T-cell (primary cell): ENCODE measurements at places on chromosomes 2 and 18. TPM values are rescaled to one million over a fixed set of nuclear protein-coding genes. Genes with fewer than 3 reads are reported as not detected.

GRCh38 chr2:130252880-130253645 lies 54.8 kb upstream of the TUBA3E start:
- H3K27me3 ChIP-seq, result peaks cover 5% of the 10 kb centered on the region
- DNase-seq, result no peak
- no peaks in the 10 kb centered on the region for H3K36me3 ChIP-seq
- H3K4me1 ChIP-seq, result no peaks in the 10 kb centered on the region

DNA sequence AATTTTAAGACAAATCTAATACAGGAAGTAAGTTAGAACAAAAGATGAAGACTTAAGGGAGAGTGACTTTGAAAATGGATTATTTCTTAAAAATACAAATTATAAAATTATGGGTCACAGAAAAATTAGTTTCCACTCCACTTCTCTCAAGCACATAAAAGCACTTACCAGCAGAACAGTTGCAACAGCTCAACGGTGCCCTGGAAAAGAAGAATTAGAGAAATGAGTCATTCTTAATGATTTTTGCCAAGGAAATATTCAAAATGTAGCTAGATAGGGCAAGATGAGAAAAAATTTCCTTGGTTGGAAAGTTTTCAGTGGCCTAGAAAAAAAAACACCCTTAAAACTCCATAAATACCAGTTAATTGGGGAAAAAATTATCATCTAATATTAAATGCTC lies 2185.6 kb upstream of the CELF4 start:
- no peaks in the 10 kb centered on the region for H3K4me1 ChIP-seq
- no peaks in the 10 kb centered on the region for H3K36me3 ChIP-seq
- H3K27me3 ChIP-seq, result no peaks in the 10 kb centered on the region
- no peak overlapping the region for H3K27ac ChIP-seq

- no peak overlapping the region for H3K27ac ChIP-seq
- no peaks in the 10 kb centered on the region for H3K4me1 ChIP-seq
- peaks cover 5% of the 10 kb centered on the region for H3K27me3 ChIP-seq
- no peak for DNase-seq
- H3K36me3 ChIP-seq, result no peaks in the 10 kb centered on the region
- no peak overlapping the region for H3K4me3 ChIP-seq
Observed at GRCh38 chr2:19762142-19762541, 139.6 kb downstream of the TTC32 start.

DNA sequence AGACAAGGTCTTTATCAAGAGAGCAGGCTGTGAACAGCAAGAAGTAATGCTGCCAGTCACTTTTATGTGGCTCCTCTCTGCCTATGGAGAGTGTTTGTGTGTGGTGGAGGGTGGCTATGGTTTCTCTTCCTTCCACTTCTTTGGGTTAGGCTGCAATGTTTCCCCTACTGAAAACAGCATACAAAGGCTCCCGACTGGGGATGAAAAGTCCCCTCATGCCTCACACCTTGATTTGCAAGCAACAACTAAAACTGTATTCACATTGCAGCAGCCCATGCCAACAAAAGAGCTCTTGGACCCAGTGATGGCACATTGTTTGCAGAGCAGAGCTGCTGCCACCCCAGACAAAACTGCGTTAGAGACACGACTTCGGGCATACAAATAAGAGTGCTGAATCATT lies 301.6 kb downstream of the SLC8A1 start:
- H3K27ac ChIP-seq, result no peak overlapping the region
- DNase-seq, result no peak
- no peak overlapping the region for H3K4me3 ChIP-seq
- H3K36me3 ChIP-seq, result no peaks in the 10 kb centered on the region

GRCh38 chr2:195658541-195658890 lies 1.5 kb downstream of the SLC39A10 start:
- peak overlapping the region; percentile 89 for H3K4me3 ChIP-seq
- peak overlapping the region; percentile 91 for H3K27ac ChIP-seq
- H3K27me3 ChIP-seq, result no peaks in the 10 kb centered on the region
- no peaks in the 10 kb centered on the region for H3K36me3 ChIP-seq
- H3K4me1 ChIP-seq, result peaks cover 22% of the 10 kb centered on the region
- no peak for DNase-seq

ASTL gene
- total RNA-seq, result 1.2 TPM

GPBAR1 gene
- total RNA-seq, result 1.4 TPM

DNA sequence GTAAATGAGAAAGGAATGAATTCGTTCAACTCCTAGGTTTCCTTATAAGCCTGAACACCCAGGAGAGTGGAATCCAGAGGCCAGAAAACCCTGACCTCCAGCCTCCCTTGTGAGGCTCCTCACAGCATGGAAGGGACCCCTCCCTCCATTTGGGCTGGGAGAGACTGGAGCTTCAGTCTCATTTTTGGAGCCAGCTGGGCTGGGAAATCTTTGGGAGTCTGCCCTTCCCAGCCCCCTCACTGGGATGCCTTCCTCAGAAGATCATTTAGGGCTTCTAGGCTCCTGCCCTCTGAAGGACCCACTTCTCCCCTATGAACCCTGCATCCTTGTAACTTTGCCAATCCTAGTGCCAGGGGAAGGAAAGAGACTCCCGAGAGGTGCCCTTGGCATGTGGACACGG lies 346.1 kb downstream of the CYP26B1 start:
- H3K27ac ChIP-seq, result no peak overlapping the region
- DNase-seq, result no peak
- peaks cover 16% of the 10 kb centered on the region for H3K27me3 ChIP-seq
- no peaks in the 10 kb centered on the region for H3K4me1 ChIP-seq

- no peaks in the 10 kb centered on the region for H3K36me3 ChIP-seq
- no peaks in the 10 kb centered on the region for H3K27me3 ChIP-seq
- H3K27ac ChIP-seq, result no peak overlapping the region
- H3K4me1 ChIP-seq, result no peaks in the 10 kb centered on the region
- no peak overlapping the region for H3K4me3 ChIP-seq
Observed at GRCh38 chr2:601806-602455, 75.3 kb downstream of the TMEM18 start.

RAPGEF4 gene
- total RNA-seq, result 2.5 TPM

TEX51 gene
- not detected for total RNA-seq

DNA sequence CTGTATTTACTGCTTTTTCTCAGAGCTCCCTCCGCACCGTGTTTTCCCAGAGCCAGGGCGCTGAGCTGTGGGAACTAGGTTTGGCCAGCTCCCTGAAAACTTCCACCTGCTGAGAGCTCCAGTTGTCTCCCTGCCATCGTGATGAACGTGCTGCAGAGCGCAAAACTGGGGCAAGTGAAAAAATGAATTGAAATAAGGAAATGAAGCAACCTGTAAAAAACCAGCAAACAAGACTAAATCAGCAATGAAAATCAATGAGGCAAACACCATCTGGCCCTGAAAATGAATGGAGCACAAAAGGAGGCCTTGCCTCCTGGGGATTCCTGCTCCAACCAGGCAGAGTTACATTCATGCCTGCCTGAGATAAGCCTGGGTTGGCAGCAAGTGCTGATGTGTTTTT lies 129.9 kb downstream of the MARCHF4 start:
- no peaks in the 10 kb centered on the region for H3K27me3 ChIP-seq
- no peak for DNase-seq
- H3K4me3 ChIP-seq, result no peak overlapping the region
- H3K36me3 ChIP-seq, result no peaks in the 10 kb centered on the region
- no peak overlapping the region for H3K27ac ChIP-seq
- H3K4me1 ChIP-seq, result no peaks in the 10 kb centered on the region

GRCh38 chr2:18592372-18592771 lies 3.0 kb upstream of the NT5C1B start:
- H3K36me3 ChIP-seq, result peaks cover 4% of the 10 kb centered on the region
- H3K27me3 ChIP-seq, result no peaks in the 10 kb centered on the region
- no peak for DNase-seq
- H3K27ac ChIP-seq, result no peak overlapping the region
- H3K4me1 ChIP-seq, result no peaks in the 10 kb centered on the region

CABYR gene
- 1.3 TPM for total RNA-seq

GRCh38 chr2:19356545-19357401 lies 1.6 kb downstream of the OSR1 start:
- H3K4me1 ChIP-seq, result peaks cover 4% of the 10 kb centered on the region
- H3K4me3 ChIP-seq, result peak overlapping the region; percentile 36
- no peaks in the 10 kb centered on the region for H3K36me3 ChIP-seq

DNA sequence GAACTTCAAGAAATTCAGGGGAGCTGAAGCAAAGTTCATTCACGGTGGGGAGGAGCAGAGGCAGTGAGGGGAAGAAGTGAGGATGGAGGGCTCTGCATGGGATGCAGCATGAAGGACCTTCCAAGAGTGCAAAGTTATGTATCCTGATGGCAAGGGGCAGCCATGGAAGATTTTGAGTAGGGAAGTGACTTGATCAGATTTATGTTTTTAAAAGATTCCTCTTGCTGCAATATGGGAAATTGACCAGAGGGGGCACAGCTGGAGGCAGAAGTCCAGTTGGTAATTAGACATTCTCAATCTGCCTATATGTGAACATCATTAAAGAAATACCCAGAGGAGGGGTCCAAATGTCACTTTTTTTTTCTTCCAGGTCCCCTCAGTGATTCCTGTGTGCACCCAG lies 21.5 kb upstream of the ANXA4 start:
- no peak overlapping the region for H3K27ac ChIP-seq
- no peak for DNase-seq
- peaks cover 3% of the 10 kb centered on the region for H3K4me1 ChIP-seq

DNA sequence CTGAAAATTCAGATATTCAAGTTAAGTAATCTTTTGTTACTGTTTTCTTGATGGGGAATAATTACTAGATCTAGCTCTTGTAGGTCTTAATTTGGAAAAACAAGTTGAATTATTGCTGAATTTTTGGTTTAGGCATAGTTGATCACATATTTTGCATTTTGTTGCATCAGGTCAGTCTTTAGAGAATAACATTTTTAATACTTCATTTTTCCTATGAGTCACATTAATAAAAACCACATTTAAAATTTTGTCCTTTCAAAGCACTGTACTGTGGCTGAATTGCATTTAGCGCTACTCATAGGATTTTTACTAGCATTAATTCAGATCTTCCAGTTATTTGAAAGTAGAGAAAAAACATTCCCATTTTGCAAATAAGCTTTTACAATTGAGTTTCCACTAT lies 23.2 kb downstream of the MAP4K4 start:
- no peaks in the 10 kb centered on the region for H3K27me3 ChIP-seq
- DNase-seq, result no peak

- no peaks in the 10 kb centered on the region for H3K36me3 ChIP-seq
- no peak overlapping the region for H3K27ac ChIP-seq
- peaks cover 33% of the 10 kb centered on the region for H3K27me3 ChIP-seq
Observed at GRCh38 chr2:240781471-240782220, 38.4 kb downstream of the KIF1A start.

GRCh38 chr18:371609-371982 lies 103.7 kb upstream of the THOC1 start:
- no peaks in the 10 kb centered on the region for H3K36me3 ChIP-seq
- no peak overlapping the region for H3K4me3 ChIP-seq
- H3K4me1 ChIP-seq, result no peaks in the 10 kb centered on the region

GRCh38 chr2:202034249-202035088 lies 814 bp downstream of the FZD7 start:
- DNase-seq, result peak; percentile 37
- H3K4me3 ChIP-seq, result peak overlapping the region; percentile 64
- peaks cover 14% of the 10 kb centered on the region for H3K27me3 ChIP-seq
- no peak overlapping the region for H3K27ac ChIP-seq

TTN gene
- 49.2 TPM for total RNA-seq
